NCI-H1930 (cell line): ENCODE measurements at places on chromosomes 16 and 17.

DNA sequence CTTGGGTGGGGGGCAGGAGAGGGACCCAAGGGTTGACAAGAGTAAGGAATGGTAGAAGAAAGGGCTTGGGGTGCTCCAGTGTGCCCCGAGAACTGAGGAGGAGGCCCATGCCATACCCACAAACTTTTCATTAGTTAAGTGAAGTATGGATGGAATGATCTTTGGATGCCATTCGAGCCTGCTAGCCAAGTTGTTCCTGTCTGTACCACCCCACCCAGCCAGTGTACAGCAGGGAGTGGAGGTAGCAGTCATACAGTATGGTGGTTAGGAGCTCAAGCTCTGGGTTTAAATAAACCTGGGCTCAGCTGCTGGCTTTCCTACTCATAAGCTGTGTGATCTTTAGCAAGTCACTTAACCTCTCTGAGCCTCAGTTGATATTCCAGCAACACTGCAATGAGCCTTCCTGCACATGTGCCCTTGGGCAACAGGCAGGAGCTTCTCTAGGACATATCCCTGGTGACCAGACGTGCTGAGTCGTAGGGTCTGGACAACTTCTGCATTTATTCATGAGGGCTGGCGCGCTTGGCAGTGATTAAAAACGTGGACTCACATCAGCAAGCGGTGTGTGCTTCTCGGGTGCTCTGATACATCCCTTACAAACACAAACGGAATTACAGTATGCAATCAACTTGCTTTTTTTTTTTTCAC, 22.9 kb downstream of the ITPRIPL2 start:
- DNase-seq, result no peak

- DNase-seq, result no peak
Measured at GRCh38 chr16:54503856-54504219, 217.3 kb upstream of the IRX3 start.

DNA sequence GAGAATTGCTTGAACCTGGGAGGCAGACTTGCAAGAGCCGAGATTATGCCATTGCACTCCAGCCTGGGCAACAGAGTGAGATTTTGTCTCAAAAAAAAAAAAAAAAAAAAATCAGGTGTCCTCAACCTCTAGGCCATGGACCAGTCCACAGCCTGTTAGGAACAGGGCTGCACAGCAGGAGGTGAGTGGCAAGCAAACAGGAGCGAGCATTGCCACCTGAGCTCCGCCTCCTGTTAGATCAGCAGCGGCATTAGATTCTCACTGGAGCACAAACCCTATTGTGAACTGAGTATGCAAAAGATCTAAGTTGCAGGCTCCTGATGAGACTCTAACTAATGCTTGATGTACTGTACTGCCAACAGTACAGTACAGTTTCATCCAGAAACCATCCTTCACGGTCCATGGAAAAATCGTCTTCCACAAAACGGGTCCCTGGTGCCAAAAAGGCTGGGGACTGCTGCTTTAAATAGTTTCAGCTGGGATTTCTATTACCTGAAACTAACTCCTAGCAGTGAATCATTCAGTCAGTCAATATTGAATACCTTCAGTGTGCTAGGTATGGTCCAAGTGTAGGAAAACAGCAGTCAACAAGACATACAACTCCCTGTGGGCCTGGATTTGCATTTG, 56.3 kb upstream of the DHX40 start:
- no peak for DNase-seq

DNA sequence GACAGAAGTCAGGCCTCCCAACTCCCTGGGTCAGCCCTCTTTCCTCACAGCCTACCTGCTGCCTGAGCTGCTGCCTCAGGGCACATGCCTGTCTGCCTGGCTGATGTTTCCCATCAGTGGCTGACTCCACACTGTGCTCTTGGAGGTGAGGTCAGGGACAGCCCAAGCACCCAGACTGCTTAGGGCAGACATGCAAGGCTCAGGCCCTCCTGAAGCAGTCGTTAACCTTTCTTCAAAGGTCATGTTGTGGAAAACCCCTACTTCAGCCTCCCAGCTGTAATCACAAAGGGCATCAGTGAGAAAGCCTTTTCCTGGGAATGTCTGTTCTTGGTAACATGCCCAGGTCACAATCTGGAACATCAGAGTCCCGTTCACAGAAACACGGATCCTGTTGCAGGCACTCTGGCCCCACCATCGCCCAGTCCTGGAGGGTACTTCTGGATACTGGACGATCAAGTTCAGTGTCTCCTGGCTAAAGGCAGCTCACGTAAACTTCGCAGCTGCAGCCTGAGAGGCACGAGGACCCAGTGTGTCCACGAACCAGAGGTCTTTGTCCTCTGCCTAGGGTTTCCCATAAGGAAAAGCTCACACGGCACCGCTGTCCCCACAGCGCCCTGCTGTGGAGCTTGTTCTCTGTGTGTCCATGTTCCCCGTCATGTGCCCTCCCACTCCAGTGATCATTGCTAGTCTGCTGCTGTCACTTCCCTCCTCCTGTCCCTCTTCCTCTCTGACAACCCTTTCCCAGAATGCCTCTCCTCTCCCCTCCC, 54.9 kb downstream of the GNAO1 start:
- no peak for DNase-seq
